ENCODE measurements at places on chromosomes 1 and 21.
A peak's percentile ranks its signal among the peaks of the same experiment; 100 is the strongest.

GRCh38 chr1:201636510-201636971 is 97.6 kb downstream of the NAV1 start:
- peak; percentile 50 for DNase-seq

GRCh38 chr1:181121498-181121897 is 33.0 kb downstream of the IER5 start:
- DNase-seq, result no peak

- DNase-seq, result peak; percentile 63
Measured at GRCh38 chr1:23799570-23800399, 769 bp downstream of the GALE start.

GRCh38 chr1:228222548-228222947 is 14.7 kb downstream of the OBSCN start:
- DNase-seq, result no peak

DNA sequence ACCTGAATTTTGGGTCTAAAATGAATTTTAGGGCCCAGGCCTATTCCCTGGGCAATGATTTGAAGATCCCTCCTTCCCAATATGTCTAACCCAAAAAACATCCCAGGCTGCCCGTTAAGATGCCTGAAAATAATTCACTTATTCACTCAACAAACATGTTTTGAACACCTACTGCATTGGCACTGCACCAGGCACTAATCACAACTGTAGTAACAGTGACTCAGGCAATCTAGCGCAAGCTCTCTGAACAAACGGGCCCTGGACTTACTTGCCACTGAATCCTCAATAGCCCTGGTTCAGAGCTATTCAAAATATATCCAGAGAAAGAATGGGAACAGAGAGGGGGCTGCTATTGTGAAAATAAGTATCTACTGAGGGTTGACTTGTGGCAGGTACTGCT is 4.2 kb downstream of the CD244 start:
- peak; percentile 10 for DNase-seq

- peak; percentile 73 for DNase-seq
Measured at GRCh38 chr1:175192630-175193526, at the start of gene KIAA0040. Gene KIAA0040, minus strand, starts transcription at chr1:175192776. Its CDS starts 31,763 bp downstream, at chr1:175161013.

DNA sequence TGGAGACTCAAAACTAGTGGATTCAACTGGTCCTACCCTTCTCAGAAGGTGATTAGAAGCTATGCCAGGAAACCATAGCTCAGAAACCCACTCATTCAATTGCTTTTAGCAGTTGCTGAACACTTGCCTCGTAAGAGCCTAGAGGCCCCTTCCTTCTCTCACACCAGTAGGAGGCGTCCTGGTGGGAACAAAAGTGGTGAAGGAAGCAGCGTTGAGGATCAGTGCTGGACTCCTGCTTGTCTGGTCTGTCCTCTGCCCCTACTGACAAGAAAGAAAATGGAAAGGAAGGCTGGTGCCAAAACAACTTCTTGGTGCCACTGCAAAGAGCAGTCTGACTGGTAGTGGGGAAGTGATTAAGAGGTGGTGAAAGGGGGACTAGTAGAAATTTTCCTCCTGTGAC is 269.7 kb downstream of the LMO4 start:
- DNase-seq, result no peak

GRCh38 chr21:17784604-17785402 is 34.4 kb downstream of the C21orf91 start:
- DNase-seq, result no peak

DNA sequence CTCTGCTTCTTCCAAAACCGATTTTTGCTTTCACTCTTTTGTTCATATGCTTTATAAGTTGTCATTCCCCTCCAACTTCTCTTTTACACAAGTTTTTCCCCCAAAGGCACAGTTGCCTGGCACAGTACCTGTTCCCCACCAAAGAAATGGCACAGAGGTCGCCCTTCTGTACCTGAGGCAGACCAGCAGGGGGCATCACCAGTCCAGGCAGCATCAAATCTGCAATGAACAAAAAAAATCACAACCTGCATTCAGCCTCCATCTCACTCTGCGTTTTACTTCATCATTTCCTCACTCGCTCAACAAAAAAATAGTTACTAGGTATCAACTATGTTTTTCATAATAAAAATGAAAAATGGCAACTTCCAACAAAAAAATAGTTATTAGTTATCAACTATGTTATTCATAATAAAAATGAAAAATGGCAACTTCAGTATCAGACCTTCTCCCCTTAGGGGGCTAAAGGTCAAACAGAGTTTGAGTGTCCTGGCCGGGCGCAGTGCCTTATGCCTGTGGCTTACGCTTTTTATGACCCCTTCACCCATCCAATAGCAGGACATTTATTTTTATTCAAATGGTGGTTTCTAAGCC is 4.1 kb downstream of the EIF2D start:
- DNase-seq, result peak; percentile 59

GRCh38 chr1:171898941-171899340 is 57.6 kb downstream of the DNM3 start:
- DNase-seq, result peak; percentile 11

DNA sequence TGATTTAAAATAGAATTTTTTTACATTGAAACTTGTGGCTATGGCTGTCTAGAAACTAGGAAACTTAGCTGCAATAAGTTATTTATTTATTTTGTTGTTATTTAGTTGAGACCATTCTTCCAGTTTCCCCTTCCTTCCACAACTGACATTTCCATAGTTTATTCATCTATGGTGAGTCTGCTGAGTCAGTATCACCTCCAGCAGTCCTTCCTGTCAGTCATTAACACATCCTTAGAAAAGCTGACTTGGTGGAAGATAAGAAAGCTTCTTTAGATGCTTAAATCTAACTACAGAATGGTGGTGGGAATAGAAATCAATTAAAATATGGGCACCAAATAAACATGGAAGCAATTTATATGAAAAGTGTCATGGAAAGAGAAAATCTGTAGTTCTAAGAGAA is 714.0 kb downstream of the RWDD3 start:
- no peak for DNase-seq

DNA sequence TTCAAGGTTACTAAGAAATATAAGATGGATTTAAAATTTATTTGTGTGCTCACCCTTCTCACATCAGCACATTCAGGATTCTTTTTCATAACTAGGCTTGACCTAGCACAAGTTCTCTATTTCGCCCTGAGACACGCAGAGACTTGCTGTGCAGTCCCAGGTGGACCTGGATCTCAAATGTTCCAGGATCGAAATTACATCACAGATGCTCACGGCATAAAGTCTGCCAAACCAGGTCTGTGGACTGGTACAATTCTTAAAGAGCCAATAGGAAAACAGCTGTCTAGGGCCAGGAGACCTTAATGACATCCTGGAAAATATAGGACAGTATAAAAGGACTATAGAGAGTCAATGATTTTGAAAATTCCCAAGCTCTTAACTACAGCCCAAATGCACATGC is 2.2 kb downstream of the PGBD5 start:
- DNase-seq, result no peak
